ENCODE measurements at places on chromosomes 12 and 14. TPM values are rescaled to one million over a fixed set of nuclear protein-coding genes. Genes with fewer than 3 reads are reported as not detected.

Gene SOCS2
- total RNA-seq, result 71.4 TPM

Gene DEGS2
- 1.4 TPM for total RNA-seq

Gene PLA2G1B
- not detected for total RNA-seq

Gene C14orf39
- not detected for total RNA-seq

Gene MYBPC1
- total RNA-seq, result 2.0 TPM

Gene SPTLC2
- total RNA-seq, result 29.2 TPM

Gene KCNK10
- 18.9 TPM for total RNA-seq

Gene RIN3
- total RNA-seq, result 1.4 TPM

Gene SERPINA12
- total RNA-seq, result not detected

Gene SMCO2
- 0.78 TPM for total RNA-seq

Gene PLXNC1
- 39.5 TPM for total RNA-seq

Gene MANSC1
- total RNA-seq, result 1.9 TPM

Gene TOMM20L
- not detected for total RNA-seq

Gene MAP1LC3B2
- total RNA-seq, result 0.62 TPM

Gene ZBTB42
- 0.94 TPM for total RNA-seq

Gene OR6C76
- total RNA-seq, result not detected

Gene IL31
- not detected for total RNA-seq

Gene TULP3
- total RNA-seq, result 9.7 TPM

Gene OVCH1
- 1.2 TPM for total RNA-seq

Gene B3GNT4
- 7.2 TPM for total RNA-seq

Gene PGF
- 2.0 TPM for total RNA-seq

Gene NEMF
- 145 TPM for total RNA-seq

Gene CHGA
- total RNA-seq, result 37.9 TPM

Gene OLR1
- total RNA-seq, result 7.3 TPM

Gene IQSEC3
- total RNA-seq, result 4.5 TPM

All from occipital lobe (tissue), 3 donors.